ENCODE measurements at places on chromosomes 2 and 18.

DNA sequence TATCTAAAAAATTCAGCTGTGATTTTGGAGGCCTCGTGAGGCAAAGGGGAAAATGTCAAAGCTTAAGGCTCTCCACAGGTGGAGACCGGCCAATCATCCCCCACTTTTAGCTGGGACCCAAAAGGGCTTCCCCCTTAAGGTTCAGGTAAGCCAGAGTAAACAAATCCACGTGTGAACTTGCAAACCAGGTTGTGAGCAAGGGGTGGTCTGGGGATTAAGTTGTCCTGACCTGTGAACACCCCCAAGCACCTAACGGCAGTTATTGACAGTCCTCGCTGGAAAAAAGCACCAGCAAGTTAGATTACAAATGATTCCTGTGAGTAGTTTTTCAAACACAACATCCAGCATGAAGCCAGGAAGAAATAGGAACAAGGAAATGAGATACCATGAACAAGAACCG is 42.9 kb downstream of the MYO7B start:
- no peak for DNase-seq

DNA sequence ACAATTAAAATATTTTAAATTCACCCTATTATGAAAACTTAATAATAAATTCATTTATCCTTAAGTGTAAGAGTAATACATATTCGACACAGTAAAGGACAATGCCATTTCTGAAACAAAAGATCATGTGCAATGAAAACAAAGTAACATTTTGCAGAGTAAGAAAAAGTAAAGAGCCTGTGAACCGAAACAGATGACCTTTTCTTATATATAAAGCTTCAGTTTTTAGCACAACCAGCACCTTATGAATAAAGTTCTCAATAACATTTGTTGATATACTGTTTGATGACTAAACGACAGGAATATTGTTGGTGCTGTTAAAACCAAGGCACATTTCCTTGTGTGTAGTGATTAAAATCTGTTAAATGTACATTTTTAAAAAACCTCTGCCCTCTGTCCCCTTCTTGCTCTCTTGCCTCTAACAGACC is 1.5 kb downstream of the PELI1 start:
- no peak for DNase-seq

GRCh38 chr2:98472132-98472650 is 27.5 kb downstream of the INPP4A start:
- no peak for DNase-seq

- DNase-seq, result no peak
These were observed 34.2 kb downstream of the GKN2 start for GRCh38 chr2:68918497-68918896.
